SIG-M5 (cell line): ENCODE measurements at places on chromosomes 6 and 20.

DNA sequence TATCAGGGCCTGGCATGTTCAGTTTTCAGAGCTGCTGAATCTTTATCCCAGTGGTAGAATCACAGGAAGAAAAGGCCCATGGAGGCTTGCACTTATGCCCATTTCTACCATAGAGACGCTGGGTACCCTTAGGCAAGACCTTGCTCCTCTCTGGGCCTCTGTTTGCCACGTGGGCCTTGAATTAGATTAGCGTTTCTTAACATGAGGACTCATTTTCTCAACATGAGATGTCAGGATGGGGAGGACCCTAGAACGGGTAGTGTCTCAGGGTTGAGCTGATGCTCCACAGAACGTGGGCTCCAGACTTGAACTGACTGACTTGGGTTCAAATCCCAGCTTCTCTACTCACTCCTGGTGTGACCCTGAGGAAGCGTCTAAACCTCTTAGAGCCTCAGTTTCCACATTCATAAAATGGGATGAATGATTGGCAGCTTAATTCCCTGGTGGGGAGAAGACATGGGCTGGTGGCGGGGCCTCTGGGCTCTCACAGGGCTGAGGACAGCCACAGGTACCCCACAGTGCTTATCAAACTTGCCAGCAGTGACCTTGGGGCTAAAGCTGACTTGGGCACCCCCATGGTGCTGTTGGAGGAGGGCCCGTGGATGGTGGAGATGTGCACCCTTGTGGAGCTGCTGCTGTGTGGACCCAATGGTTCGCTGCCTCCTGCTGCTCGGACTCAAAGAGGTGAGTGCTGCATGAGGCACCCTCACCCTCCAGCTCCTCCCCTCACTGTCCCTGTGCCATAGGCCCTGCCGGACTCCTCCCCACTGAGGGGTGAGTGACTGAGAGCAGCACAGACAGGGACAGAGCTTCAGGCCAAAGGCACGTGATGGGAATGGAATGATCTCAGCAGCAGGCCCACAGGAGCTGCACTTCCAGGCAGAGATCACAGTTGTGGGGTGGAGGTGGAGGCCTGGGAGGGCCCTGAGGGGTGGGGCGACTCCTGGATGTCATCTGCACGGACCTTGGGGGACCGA is 28.2 kb downstream of the SUN5 start:
- no peak for DNase-seq

DNA sequence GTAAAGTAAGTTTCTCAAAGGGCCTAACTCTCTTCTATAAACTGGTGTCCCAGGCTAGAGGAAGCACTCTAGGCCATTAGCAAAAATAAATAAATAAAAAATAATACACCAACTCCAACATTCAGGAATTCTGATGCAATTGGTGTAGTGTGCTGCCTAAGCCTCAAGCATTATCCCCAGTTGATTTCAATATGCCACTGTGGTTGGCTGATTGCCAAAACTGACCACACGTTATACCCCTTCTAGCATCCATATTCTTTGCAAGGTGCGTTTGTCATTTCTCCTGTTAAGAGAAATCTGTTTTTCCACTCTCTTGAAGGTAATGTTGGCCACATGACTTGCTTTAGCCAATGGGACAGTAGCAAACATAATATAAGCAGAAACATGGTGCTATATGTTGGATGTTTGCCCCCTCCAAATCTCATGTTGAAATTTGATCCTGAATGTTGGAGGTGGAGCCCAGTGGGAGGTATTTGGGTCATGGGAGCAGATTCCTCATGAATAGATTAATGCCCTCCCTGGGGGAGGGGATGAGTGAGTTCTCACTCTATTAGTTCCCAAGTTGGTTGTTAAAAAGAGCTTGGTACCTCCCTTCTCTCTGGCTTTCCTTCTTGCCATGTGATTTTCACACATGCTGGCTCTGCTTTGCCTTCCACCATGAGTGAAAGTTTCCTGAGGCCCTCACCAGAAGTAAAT is 71.9 kb upstream of the PLCB4 start:
- no peak for DNase-seq

DNA sequence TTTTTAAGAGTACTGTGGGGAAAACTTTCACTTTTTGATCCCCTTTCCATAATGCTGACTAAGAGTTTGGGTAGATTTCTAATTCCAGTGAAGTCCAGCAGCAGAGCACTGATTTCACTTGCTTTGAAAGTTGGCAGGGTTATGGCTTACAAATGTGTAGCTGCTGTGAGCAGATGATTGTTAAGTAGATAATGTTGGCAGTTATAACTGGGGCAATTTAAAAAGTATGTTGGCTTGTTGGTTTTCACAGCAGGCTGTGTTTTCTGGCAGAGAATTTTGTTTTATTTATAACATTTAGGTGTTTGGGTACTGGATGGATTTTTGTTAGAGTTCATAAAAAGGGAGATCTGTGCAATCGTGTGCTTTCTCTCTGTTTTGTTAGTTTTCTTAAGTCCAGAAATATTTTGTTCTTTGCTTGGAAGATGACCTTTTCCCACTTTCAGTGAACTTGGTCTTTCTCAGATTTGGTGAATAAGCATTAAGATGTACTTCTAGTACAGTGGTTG is 31.4 kb downstream of the AFDN start:
- DNase-seq: no peak

DNA sequence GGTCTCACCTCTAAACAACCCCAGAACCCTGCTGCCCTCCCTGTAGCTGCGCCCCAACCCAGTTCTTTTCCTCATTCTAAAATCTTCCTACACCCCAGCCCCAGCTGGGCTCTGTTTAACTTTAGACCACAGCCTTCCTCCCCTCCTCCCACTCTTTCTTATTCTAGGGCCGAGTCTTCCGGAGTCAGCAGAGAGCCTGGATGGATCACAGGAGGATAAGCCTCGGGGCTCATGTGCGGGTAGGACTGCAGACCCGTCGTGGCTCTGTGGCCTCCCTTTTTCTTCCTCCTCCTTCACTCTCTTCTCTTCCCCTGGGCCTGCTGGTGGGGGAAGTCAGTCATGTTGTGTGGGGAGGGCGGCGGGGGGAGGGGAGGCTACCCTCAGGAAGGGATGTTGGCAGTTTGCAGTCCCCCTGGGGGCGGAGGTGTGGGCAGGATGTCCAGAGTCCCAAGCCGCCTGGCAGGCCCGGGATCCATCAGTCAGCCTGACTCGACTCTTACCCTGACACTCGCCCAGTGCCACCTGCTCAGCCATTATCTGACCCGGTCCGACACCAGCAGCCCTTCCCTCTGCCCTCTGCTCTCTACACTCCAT is 8.1 kb downstream of the CAPN11 start:
- DNase-seq: no peak

DNA sequence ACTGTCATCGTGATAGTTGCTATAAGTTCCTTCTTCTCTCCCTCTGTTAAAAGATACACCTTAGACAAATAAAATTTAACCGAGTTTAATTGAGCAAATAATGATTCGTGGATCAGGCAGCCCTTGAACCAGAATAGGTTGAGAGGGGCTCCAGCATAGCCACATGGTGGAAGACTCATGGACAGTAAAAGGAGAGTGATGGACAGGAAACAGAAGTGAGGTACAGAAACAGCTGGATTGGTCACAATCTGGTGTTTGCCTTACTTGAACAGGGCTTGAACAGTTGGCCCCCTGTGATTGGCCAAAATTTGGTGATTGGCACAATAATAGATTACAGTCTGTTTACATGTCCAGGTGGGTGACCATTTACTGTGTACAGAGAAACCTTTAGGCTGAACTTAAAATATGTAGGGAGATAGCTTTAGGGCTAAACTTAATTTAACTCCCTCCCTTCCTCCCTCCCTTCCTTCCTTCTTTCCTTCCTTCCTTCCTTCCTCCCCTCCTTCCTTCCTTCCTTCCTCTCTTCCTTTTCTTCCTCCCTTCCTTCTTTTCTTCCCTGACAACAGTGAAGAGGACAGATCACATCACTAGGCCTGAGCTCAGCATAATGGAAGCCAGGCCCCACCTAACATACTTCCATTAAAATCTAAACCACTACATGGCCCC is 531.8 kb upstream of the JARID2 start:
- no peak for DNase-seq

DNA sequence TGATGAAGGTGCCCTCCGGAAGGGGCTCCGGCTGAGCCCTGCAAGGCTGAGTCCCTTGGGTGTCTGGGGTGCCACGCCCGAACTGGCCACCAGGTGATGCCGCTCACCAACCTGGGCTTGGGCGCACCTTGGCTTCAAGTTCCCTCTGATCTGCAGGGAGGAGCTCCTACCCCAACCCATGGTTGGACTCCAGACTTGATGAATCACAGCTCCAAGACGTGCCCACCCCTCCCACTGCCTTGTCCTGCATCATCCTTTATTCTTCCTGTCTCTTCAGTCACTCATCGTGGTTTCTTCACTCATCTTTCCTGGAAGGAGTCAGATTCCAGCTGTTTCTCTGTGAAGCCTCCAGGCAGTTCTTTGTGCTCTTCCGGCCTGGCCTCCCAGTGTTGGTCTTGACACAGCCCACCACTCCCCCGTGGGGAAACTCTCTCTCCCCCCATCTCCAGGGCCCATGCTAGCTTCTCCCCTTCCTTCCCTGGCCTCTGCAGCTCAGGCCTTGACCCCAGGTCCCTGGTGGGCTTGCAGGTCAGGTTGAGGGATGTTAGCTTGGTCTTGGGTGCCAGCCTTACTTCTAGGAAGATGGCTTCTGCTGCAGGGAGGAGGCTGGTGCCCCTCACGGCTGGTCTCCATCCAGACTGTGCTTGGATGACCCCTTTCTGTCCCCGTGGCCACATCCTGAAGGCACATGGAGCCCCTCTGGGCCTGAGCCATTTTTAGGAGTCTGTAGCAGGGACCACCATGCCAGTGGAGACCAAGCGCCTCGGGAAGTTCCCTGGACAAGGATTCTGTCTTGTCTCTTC is 2.6 kb upstream of the ZBP1 start:
- no peak for DNase-seq

- DNase-seq: no peak
Observed at GRCh38 chr6:141946502-141946901, 186.2 kb upstream of the GJE1 start.

- DNase-seq: peak; percentile 18
Observed at GRCh38 chr6:33014841-33015634, 5.6 kb upstream of the HLA-DOA start.

GRCh38 chr20:43155366-43156100 is 34.2 kb downstream of the PTPRT start:
- DNase-seq: no peak

DNA sequence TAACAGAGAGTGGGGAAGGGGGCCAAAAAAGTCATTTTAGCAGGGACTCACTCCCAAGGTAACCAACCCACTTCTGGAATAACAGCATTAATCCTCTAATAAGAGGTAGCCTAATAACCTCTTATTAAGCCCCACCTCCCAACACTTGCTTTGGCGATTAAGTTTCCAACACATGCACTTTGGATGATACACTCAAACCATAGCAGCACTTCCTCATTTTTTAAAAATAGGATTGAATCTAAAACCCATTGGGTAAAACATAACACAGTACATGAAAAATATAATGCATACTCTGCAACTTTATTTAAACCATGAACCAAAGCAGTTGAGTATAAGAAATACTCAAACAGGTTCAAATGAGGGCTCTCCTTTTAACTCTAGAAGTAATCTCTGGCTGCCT is 318.3 kb downstream of the HACE1 start:
- no peak for DNase-seq

- no peak for DNase-seq
Observed at GRCh38 chr20:57379263-57379647, 11.9 kb upstream of the RBM38 start.

DNA sequence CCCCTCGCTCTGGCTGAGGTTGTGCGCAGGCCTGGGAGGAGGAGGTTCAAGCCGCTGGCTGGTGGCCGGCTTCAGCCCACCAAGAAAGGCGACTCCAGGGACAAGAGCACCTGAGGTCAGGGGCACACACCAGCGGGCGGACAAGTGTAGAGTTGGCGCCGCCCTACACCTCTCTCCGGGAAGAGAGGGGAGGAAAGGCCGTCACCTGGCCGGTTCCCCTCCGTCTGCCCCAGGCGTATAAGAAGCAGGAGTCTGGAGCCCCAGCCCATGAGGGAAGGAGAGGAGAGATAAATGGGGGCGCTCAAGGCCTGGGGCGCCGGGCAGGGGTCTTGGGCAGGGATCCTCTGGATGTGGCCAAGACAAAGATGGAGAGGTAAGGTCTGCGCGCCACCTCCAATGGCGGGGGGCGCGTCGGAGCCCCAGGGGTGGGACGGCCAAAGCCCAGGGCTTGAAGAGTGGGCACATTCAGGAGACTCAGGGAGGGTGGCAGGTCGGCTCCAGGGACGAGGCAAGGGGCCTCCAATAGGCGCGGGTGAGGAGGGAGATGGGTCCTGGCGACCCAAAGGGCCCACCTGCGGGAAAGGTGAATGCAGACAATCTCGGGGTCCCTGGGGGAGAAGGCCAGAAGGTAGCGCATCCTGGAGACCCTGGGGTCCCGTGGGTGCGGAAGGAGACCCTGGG is 826 bp downstream of the RIMS4 start:
- no peak for DNase-seq

DNA sequence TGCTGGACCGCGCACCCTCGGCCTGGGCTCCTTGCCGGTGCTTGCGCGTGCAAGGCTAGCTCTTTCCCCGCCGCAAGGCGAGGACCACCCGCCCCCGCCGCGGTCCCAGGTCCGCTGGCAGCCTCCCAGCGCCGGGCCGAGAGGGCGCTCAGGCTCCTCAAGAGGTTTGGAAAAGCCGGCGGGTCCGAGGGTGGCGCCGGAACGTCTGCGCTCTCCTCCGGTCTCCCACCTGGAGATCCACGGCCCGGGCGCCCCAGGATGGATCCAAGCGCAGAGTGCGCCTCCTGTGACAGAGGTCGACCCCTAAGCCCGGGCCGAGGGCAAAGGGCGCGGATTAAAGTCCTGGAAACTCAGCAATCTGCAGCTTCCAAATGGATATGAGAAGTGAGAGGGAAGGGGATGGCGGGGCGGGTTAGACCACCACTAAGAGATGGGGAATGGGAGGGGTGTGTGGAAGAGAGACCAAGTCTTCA is 575 bp upstream of the MICAL1 start:
- no peak for DNase-seq

DNA sequence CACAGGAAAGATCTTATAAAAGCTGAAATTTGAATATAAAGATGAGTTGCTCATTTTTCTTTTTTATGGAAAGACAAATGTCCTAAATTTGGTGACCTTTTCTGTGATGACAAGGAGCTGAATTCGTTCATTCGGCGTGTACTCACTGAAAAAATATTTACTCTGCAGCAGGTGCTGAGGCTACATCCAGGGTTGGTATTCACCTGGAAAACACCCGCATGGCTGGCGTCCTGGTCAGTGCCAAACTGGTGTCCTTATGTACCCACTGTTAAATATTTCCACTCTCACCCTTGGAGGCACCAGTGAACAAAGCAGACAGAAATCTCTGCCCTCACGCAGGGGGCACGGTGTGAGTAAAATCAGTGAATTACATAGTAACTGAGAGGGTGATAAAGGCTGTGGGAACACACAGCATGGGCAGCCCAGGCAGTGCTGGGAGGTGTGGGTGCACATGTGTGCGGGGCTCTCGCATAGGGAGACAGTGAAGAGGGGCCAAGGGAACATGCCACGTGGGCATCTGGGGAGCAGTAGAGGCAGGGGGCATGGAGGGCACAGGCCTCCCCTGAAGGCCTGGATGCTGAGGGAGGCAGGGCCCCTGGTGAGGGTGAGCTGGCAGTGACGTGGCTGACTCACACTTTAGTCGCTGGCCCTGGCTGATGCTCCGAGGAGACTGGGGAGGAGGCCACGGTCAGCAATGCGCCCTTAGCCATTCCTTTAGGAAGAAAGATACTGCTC is 89.7 kb downstream of the INSM1 start:
- no peak for DNase-seq
